Activated T-helper 1 cell treated with Interleukin-2 at 50 U/mL for 16 hours (primary cell): ENCODE measurements at places on chromosomes 5 and 9.

DNA sequence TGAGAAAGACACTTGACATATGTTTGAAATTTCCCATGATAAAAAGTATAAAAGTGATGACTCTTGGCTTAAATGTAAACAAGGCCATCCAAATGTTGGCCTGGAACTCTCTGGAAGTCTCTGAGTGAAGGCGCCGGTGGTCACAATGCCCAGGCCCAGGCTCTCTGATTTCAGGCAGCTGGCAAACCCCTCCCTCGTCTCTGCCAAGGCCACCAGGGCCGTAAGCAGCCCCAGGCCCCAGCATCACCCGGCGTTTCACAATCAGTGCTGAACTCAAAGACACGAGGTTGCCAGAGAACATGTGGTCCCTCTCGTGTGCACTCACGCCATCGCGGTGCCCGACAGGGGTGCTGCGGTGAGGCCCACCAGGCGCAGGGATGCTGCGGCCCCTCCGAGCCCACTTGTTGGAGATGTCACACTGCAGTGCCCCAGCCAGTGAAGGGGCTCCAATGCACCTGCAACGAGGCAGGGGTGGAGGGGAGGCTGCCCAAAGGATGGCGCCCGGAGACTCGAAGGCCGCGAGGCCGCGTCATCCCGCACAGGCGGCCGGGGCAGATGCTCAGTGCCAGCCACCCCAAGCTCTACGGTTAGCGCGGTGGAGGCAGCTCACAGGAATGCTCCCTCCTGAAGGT is 15.0 kb downstream of the LPCAT1 start:
- DNase-seq = no peak

GRCh38 chr9:91162311-91162710 is 199.4 kb downstream of the AUH start:
- DNase-seq = no peak

GRCh38 chr5:5665225-5666075 is 243.0 kb downstream of the ICE1 start:
- DNase-seq = no peak

- no peak for DNase-seq
These were observed 67.4 kb downstream of the FBN2 start for GRCh38 chr5:128470663-128471062.

GRCh38 chr9:68437785-68438184 is 81.4 kb downstream of the PGM5 start:
- no peak for DNase-seq

- no peak for DNase-seq
These were observed 290.5 kb downstream of the ANXA1 start for GRCh38 chr9:73441890-73442818.

- DNase-seq = no peak
These were observed 101.3 kb downstream of the PAM start for GRCh38 chr5:102856389-102856777.

DNA sequence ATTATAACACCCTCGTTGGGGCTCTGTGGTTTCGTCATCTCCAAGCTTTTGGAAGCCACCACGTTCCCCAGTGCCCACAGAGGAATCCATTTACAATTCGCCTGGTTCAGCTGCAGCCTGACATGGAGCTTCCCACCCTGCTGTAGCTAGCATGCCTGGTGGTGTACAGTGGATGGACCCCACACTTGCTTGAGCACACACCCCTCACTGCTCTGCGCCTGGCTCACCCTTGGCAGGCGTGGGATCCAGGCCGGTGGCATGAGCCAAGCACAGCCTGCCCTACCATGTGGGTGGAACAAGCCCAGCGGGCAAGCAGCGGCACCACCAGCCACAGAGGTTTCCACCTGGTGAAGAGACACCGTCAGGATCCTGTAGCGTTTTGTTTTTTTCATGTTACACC is 1045.7 kb upstream of the CDH9 start:
- no peak for DNase-seq

GRCh38 chr9:129343424-129344375 is 165.6 kb upstream of the IER5L start:
- no peak for DNase-seq

DNA sequence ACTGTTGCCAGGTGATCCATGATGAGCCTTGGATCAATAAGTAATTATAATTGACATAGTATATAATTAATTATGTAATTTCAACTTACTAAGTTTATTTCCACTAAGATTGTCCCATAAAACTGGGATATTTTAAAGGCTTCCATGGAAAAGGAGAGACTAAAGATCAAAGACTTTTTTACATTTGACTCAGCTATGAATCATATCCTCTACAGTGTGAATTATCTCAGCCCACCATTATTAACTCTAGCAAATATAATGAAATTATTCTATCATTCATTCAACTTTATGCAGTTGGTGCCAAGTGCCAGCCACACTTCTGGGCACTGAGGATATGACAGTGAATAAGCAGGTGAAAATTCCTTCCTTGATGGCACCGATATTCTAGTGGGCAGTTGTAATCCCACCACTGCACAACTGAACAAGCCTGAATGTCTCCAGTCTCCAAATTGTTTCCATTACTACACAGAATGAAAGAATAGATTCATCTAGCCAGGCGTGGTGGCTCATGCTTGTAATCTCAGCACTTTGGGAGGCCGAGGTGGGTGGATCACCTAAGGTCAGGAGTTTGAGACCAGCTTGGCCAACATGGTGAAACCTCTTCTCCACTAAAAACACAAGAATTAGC is 21.9 kb upstream of the TXN start:
- DNase-seq = no peak

GRCh38 chr5:77223653-77224052 is 13.2 kb downstream of the PDE8B start:
- DNase-seq = no peak

GRCh38 chr5:124888050-124888506 is 141.6 kb upstream of the ZNF608 start:
- no peak for DNase-seq

DNA sequence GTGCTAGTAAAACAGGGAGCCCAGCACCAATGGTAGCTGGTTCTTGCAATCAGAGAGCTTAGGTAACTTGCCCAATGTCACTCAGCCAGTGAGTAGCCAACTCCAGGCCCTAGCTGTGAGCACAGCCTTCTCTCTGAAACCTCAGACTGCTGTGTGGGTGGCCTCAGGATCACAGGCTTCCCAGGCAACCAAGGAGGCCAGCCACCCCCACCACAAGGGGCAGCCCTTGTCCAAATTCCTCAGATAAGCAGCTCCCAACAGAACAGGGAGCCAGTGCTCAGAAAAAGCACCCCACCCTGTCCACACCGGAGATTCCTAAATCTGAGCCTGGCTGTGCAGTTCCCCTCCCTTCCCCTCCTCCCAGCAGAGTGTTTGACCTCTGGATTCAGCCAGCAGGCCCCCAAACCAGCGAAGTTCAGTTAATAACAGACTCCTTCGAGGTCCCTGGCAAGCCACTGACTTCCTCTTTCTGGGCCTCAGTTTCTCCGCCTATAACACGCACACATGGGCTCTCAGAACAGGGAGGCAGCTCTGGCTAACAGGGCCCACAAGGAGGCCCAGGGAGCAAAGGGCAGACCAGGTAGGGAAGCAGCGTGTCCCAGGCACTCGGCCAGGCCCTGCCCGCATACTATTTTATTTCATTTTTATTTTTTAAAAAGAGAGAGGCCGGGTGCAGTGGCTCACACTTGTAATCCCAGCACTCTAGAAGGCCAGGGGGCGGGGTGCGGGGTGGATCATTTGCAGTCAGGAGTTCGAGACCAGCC is 2.7 kb downstream of the EEIG1 start:
- no peak for DNase-seq

- no peak for DNase-seq
These were observed 12.8 kb downstream of the LEAP2 start for GRCh38 chr5:132886064-132886823.

DNA sequence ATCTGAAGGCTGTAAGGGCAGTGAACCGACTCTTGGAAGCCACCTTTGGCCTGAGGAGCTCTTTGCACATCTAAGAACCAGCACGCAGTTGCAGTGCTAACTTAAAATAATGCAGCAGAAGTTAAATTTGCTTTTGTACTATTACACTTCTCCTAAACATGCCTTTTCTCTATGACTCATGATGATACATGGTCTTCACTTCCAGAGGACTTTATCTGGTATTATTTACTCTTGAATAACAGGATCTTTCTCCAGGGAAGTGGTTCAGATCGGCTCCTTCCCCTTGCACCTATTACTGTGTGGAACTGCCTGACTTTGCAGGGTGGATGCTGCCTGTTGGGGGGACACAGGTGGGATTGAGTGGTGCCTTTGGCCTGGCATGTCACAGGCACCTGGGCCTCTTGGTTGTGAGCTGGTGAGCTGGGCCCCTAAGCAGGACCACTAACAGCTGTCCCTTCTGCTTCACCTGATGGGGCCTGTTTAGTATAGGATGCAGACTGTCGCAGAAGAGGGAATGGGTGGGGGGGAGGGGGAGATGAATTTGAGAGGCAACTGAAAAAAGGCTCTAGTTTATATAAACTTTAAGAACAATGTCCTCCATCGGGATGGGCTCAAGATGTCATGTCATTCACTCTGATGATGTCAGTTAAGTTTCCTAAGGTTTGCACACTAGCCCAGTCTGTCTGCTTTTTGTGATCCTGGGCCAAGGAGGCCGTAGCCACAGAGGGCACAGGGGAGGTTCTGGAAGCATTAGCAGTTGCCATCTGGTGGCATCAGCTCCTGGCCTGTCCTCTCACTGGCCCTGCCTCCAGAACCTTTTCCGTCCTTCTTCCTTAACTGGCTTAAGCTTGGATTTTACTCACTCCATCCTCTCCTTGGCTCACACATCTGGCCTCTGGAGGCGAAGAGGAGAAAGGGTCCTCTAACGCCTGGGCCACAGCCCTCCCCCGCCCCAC is 33.9 kb upstream of the GABBR2 start:
- no peak for DNase-seq

DNA sequence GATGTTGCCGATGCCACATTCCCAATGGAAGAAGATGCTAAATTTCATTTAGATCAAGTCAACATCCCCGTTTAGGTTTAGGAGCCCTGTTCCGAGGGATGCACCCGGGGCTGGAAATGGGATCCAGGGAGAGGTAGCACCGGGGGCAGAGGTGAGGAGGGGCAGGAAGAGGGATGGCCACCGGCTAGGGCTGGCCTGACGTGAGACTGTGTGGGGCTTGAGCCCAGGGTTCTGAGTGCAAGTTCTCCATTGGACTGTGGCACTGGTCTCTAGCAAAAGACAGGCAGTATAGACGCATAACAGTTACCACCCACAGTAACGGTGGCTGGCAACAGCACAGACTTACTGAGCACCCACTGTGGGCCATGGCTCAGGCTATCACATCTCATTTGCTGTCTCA is 209.0 kb upstream of the MVB12B start:
- DNase-seq = no peak

- no peak for DNase-seq
These were observed 37.5 kb downstream of the NEK6 start for GRCh38 chr9:124295159-124295794.

DNA sequence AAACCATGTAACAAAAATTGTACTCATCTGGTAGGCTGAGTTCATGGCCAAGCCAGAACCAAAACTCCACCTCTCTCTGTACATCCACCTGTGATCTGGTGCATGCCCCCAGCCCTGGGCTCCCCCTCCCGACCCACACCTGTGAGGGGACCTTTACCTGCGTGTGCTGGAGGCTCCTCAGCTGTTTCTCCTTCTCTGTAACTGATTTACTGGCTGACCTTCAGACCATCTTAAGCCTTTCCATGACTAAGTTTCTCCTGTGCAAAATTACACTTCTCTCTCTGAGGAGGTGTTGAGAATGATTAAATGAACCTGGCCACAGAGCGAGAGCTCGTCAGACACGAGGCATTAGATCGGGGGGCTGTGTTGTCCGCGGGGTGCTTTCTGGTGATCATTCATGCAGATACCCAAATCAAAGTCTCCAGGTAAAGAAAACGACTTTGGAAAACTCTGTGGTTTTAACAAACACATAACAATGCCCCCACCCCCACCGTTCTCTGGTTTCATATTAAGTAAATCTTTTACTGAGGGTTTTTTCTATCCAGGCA is 136.4 kb downstream of the SEMA5A start:
- DNase-seq = no peak

DNA sequence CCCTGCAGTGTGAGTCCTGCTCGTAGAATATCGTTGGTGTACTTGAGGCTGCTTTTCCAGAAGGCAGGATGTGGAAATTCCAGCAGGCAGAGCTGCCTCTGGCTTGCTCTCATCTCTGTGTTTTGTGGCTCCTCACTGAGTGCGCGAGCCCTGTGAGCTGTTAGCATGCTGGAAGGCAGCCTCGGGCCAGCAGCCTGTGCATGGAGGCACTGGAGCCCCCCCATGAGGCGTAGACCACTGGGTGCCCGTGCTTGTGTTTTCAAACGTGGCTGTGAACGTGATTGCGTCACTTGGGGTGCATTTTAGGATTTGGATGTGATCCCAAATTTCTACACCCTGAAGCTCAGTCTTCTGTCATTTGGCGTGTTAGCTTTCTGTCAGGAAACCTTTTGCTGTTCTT is 3.2 kb downstream of the WDR5 start:
- no peak for DNase-seq

DNA sequence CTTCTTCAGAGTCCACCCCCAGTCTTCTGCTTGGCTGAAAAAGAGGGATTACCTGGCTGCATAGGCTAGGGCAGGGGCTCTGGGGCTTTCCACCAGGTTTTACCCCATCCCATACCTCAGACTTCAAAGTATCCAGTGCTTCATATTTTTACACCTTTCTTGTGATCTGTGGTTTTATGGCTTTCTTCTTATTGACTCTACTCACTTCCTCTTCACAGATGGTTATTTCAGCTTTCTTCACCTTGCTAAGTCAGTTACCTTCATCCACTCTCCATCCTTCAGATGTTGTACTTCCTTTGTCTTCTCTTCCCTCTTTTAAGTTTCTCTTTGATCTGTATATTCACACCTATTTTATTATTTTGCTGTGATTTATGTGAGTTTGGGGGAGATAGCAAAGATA is 104.3 kb downstream of the GRIA1 start:
- no peak for DNase-seq

GRCh38 chr5:170546282-170546681 is 42.5 kb downstream of the KCNIP1 start:
- DNase-seq = no peak

GRCh38 chr5:139392678-139393496 is 2.0 kb downstream of the PROB1 start:
- DNase-seq = peak; percentile 57

DNA sequence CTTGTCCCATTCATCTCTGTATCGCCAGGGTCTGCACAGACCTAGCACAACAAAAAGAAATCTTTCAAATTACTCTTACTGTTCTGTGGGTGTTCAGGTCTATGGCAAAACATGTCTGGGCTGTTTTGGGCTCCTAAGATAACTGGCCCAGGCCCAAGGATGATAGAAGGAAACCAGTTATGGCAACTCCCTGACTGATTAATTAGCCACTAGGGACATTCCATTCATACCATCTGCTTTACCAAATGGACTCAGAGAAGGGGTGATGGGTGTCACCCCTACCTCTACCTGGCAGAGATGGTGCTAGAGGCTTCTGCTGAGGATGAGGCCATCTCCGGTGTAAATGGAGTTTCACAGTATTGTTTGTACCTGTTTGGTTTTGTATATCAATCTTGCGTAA is 1.9 kb downstream of the SLC31A2 start:
- no peak for DNase-seq

DNA sequence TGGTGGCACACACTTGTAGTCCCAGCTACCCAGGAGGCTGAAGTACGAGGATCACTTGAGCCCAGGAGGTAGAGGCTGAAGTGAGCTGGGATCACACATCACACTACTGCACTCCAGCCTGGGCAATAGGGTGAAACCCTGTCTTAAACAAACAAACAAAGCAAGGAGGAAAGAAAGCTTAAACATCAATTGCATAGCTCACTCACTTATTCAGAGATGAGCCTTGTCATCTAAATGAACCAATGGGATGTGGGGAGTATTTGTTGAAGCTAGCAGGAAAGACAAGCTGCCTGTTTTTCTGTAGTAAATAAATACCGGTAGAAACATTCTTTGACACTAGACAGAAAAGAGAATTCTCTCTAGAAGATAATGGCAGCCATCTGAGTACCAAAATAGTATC is 161.0 kb upstream of the SLC12A2 start:
- DNase-seq = no peak
